ENCODE measurements at places on chromosomes 12 and 14.
A peak's percentile ranks its signal among the peaks of the same experiment; 100 is the strongest.

- DNase-seq = no peak
Measured at GRCh38 chr12:71654200-71654599, 9.4 kb downstream of the ZFC3H1 start.

- DNase-seq = no peak
Measured at GRCh38 chr12:96208346-96208745, 14.2 kb downstream of the ELK3 start.

DNA sequence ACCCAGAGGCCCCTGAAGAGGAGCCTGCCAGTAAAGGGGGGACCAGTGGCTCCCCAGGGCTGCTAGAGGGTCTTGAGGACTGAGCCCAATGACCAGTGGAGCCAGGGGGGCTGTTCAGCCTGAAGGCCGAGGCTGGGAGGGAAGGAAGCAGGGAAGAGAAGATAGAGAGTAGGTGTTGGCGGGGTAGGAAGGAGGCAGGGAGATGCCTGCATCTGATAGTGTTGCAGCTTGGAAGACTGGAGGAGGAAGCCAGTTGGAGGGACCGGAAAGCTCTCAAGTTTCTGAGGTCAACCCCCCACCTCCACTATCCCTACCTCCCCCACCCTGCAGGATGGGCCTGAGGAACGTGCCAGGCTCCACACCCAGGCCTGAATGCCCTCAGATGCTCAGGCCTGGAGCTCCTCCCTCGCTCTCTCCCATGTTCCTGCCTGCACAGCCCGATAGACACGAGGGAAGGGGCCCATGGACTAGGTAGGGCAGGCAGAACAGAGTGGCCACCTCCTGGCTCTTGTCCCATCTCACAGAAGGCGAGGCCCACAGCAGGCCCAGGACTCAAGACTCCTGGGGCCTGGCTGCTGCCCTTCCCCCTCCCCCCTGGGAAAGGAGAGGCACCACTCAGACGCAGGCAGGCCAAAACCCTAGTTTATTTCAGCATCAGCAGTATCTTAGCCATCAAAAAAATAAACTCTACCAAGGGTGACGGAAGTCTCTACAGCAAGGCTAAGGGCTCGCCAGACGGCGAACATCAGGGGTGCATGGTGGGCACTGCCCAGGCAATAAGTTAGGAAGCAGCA is 3.4 kb downstream of the CKB start:
- peak; percentile 59 for DNase-seq

- no peak for DNase-seq
Measured at GRCh38 chr12:20426191-20426590, 57.9 kb downstream of the PDE3A start.

- DNase-seq = peak; percentile 36
Measured at GRCh38 chr14:104142946-104143470, 4.6 kb downstream of the KIF26A start.

- no peak for DNase-seq
Measured at GRCh38 chr14:35122696-35123387, 490 bp downstream of the PRORP start.

- no peak for DNase-seq
Measured at GRCh38 chr12:7555752-7556151, 52.2 kb upstream of the CD163 start.

- no peak for DNase-seq
Measured at GRCh38 chr12:68870443-68870842, 62.5 kb downstream of the MDM2 start.

DNA sequence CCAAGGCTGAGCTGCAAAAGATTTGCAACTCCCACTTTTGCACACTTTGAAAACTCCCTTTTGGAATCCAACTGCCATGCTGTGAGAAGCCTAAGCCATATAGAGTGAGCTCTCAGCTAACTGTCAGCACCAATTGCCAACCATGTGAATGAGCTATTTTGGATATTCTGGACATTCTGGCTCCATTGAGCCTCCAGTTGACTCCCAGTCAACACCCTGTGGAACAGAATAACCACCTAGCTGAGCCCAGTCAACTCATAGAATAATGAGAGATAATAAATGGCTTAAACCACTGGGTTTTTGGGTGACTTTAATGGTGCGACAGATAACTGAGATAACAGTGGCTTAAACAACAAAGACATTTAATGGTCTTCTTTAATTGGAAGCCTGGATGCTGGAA is 210.1 kb downstream of the SUDS3 start:
- DNase-seq = no peak

GRCh38 chr14:23076785-23077408 is 18.0 kb downstream of the ACIN1 start:
- DNase-seq = no peak

DNA sequence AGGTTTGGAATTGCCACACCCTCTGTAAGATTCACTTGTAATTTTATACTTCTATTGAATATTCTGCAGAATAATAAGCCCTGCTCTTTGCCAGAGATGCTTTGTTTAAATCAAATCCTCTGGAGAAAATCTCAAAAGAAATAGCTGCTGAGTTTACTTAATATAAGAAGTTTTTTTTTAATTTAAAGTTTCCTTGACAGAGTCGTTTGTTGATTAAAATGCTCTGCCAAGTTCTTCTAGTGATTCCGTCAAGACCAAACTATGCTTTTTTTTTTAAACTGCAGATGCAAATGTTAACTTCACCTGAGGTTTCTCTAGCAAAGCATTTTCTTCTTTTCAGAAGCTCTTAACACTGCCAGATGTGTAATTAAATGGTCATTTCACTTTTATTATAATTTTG is 13.4 kb upstream of the NAV3 start:
- no peak for DNase-seq

GRCh38 chr12:2451025-2451424 is 343.7 kb upstream of the FKBP4 start:
- DNase-seq = no peak

- DNase-seq = no peak
Measured at GRCh38 chr14:55075628-55076175, 24.3 kb downstream of the MAPK1IP1L start.

Measured in NCI-H446 treated with DMSO at 0.1 percent for 48 hours (cell line).